T-helper 17 cell (primary cell): ENCODE measurements at places on chromosomes 12 and 14. TPM values are rescaled to one million over a fixed set of nuclear protein-coding genes. Genes with fewer than 3 reads are reported as not detected.
A peak's percentile ranks its signal among the peaks of the same experiment; 100 is the strongest.

DNA sequence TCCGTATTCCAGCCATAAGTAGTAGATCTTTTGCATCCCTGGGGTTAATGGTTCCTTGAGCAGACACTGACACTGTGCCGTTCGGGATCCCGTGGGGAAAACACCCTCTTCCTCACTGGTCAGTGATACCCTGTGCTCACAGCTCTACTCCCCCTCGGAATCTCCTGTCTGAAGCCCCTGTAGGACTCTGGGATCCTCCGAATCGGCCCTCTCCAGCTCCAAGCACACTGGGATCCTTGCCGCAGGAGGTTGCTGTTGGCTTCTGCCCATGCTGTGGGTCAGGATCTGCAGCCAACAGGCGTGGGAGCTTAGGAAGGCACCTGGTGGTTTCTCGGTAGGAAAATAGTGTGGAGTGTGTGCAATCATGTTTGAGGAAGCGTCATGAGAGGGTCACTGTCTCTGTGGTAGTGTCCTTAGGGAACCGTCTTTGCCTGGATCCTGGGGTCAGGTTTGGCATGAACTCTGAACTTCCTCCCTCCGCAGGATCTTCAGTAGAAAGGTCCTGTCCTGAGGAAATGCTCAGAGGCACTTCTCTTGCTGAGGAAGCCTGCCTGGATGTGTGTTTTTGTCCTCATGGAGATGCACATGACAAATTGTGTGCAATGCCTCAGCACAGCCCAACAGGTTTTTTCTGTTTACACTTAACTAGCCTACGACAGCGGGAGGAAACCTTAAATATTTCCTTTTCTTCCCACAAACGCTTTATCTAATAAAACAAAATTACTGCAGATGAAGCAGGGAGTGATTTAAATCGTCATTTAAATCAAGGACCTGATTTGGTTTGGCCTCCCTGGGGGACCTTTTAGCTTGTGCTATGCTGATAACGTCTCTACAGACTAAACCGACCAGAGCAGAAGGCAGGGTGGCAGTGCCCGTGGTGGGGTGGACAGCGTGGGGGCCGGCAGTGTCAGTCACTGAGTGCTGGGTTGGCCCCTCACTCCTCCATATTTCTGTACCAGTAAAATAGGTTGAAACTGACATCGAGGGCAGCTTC is 18.7 kb downstream of the FBXL14 start:
- peaks cover 7% of the 10 kb centered on the region for H3K4me1 ChIP-seq
- H3K27ac ChIP-seq: peak overlapping the region; percentile 27
- peaks cover 5% of the 10 kb centered on the region for H3K36me3 ChIP-seq
- no peak overlapping the region for H3K4me3 ChIP-seq

DNA sequence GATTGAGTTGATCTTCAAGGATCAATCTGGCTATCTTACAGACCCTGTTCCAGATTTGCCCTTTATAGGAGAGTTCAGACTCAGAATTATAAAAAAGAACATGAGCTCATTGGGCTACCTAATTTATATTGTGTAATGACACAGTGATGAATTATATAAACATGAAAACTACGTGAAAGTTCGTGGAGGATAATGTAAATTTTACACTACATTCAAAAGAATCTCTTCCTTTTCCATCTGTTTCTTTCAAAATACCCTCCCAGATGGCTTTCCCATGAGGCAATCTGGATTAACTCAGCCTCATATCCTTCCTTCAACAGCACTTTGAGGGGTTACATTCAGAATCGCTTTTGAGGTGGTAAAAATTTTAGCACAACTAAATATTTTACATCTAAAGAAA is 129.3 kb downstream of the HMGA2 start:
- no peaks in the 10 kb centered on the region for H3K4me1 ChIP-seq
- peaks cover 33% of the 10 kb centered on the region for H3K27me3 ChIP-seq
- no peak overlapping the region for H3K27ac ChIP-seq

DNA sequence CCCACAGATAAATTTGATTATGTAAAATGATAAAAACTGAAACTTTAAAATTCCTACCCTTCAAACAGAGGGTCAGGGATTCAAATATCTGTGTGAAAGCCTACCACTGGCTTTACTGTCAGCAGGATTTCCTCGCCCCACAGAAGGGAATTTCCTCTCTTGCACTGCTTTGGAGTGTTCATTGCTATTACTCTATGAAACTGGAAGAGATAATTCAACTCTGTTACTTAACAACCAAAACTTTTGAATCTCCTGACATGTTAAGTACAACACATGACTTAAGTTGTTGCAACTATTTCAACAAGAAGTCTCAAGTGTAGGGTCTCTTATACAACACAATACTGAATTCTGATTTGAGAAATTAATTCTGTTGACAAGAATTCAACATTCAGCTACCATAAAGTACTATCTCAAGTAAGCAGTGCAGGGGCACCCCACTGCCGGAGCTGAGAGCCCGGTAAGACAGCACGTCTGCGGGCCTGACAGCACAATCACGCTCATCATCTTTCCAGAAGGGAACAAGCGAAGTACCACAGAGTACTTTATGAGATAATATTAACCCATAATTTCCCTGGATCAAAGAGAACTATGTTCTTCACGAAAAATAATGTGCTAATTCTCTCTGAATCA is 22.9 kb downstream of the DICER1 start:
- H3K4me3 ChIP-seq: no peak overlapping the region
- H3K36me3 ChIP-seq: peaks cover 4% of the 10 kb centered on the region
- H3K27me3 ChIP-seq: no peaks in the 10 kb centered on the region
- peaks cover 42% of the 10 kb centered on the region for H3K4me1 ChIP-seq
- peak overlapping the region; percentile 19 for H3K27ac ChIP-seq
- no peak for DNase-seq

GRCh38 chr12:1131811-1132224 is 140.8 kb downstream of the ERC1 start:
- H3K27me3 ChIP-seq: no peaks in the 10 kb centered on the region
- peaks cover 40% of the 10 kb centered on the region for H3K4me1 ChIP-seq
- no peak for DNase-seq
- H3K36me3 ChIP-seq: peaks cover 4% of the 10 kb centered on the region

DNA sequence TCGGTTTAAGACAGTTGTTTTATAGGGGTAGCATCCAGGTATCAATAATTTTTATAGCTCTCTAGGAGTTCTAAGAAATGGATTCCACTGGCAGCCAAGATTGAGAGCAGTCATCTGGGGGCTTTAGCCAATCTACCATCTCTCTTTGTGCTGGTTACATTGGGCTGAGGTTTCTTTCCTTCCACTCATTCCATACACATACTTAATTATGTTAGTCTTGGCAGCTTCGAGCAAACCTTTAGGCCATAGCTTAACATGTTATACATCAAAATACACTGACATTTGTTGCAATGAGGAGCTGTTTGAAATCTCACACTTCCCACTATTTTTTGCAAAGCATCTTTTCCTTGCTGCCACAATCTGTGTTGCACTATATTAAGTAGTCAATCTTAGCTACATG is 63.1 kb downstream of the ARMH4 start:
- H3K27me3 ChIP-seq: peaks cover 61% of the 10 kb centered on the region
- no peaks in the 10 kb centered on the region for H3K4me1 ChIP-seq
- no peak overlapping the region for H3K27ac ChIP-seq

Gene RDH11
- total RNA-seq: 23.4 TPM

Gene GPRC5D
- not detected for total RNA-seq
